Naive thymus-derived CD8-positive, alpha-beta T cell (primary cell): ENCODE measurements at places on chromosomes 13 and 19. TPM values are rescaled to one million over a fixed set of nuclear protein-coding genes. Genes with fewer than 3 reads are reported as not detected.

Gene THSD1
- total RNA-seq = 1.1 TPM

DNA sequence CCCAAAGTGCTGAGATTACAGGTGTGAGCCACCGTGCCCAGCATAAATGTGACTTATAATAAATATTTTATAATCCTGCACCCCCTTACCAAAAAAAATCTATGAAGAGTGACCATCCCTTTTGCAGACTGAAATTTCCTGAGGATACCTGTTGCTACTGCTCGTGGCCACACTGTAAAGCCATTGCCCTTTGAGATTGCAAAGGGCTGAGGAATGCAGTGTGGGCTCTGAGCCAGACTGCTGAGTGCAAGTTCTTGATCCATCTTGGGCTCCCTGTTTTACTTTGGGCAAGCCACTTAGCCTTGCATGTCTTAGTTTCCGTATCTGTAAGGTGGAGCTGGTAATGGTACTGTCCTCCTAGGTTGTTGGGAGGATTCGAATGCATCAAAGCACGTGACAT, 23.4 kb downstream of the SIPA1L3 start:
- peaks cover 29% of the 10 kb centered on the region for H3K4me1 ChIP-seq
- peaks cover 18% of the 10 kb centered on the region for H3K36me3 ChIP-seq
- no peak for DNase-seq
- no peaks in the 10 kb centered on the region for H3K27me3 ChIP-seq
- H3K4me3 ChIP-seq = no peak overlapping the region
- H3K27ac ChIP-seq = no peak overlapping the region

DNA sequence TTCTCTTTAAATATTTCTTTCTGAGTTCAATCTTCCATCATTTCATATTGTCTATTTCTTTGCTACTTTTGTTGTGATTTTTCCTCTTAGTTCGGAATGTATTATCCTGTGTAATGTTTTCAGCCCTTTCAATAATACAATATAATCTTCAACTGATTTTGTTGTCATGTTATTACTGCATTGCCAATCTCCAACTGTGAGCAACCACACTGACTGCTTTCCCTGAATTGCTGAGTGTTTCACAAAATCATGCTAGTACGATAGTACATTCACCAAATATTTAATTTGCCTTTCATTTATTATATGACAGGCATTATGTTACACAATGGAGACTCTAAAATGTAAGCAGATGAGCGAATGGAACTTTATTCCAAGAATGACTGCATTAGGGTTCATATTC, 744.3 kb upstream of the ATXN8OS start:
- no peak overlapping the region for H3K27ac ChIP-seq
- no peak for DNase-seq
- H3K4me3 ChIP-seq = no peak overlapping the region
- no peaks in the 10 kb centered on the region for H3K27me3 ChIP-seq

- H3K4me1 ChIP-seq = peaks cover 32% of the 10 kb centered on the region
- no peak for DNase-seq
- no peaks in the 10 kb centered on the region for H3K36me3 ChIP-seq
- H3K4me3 ChIP-seq = no peak overlapping the region
Measured at GRCh38 chr13:97324115-97324514, 102.0 kb downstream of the MBNL2 start.

Gene GPC5
- total RNA-seq = not detected

GRCh38 chr19:46197314-46198070, 32.0 kb upstream of the IGFL1 start:
- no peaks in the 10 kb centered on the region for H3K36me3 ChIP-seq
- no peak overlapping the region for H3K27ac ChIP-seq
- no peaks in the 10 kb centered on the region for H3K4me1 ChIP-seq
- no peak for DNase-seq

DNA sequence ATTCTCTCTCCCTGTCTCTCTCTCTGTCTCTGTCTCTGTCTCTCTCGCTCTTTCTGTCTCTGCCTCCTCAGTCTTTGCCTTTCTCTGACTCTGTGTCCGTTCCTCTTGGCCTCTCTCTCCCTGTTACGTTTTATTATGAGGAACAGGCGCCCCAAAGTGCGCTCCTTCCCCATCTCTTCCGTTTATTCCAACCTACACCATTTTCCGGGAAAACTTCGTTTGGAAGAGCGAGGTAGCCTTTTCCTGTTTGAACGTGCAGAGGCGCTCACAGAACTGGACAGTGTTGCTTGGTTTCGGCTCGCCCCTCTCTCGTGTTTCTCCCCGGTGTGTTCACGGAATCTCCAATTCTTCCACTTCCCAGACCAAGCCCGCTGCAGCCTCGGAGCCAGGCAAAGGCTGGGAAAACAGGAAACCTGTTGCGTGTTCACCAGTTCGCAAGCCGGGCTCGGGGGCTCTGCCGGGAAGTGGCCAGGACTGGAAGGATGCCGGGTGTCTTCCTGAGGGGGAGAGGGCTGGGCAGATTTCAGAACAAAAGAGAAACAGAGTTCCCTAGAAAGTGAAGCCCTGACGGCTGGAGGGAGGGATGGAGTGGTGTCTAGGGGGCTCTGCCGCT, 605 bp downstream of the TMEM255B start:
- H3K4me3 ChIP-seq = peak overlapping the region; percentile 93
- H3K27me3 ChIP-seq = peaks cover 35% of the 10 kb centered on the region
- peaks cover 13% of the 10 kb centered on the region for H3K4me1 ChIP-seq
- H3K36me3 ChIP-seq = no peaks in the 10 kb centered on the region

DNA sequence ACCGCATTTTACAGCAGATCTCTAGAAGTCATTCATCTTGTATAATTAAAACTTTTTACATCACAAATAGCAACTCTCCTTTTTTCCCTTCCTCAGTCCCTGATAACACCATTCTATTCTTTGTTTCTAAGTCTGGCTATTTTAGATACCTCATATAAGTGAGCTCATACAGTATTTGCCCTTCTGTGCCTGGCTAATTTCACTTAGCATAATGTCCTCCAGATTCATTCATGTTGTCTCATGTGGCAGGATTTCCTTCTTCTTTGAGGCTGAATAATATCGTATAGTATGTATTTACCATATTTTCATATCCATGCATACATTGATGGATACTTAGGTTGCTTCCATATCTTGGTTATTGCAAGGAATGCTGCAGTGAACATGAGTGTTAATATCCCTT, 362.0 kb downstream of the RFC3 start:
- DNase-seq = no peak
- H3K27ac ChIP-seq = no peak overlapping the region
- H3K27me3 ChIP-seq = peaks cover 5% of the 10 kb centered on the region
- H3K36me3 ChIP-seq = no peaks in the 10 kb centered on the region
